ENCODE measurements at places on chromosomes 12 and 14.

GRCh38 chr12:7060353-7060954 lies at the start of gene C1S:
Gene C1S (plus strand): TSS chr12:7060718. CDS start chr12:7061913, 1,195 bp downstream.
- no peak for DNase-seq

- DNase-seq: no peak
Observed at GRCh38 chr14:80212023-80212397, 706 bp upstream of the DIO2 start.

DNA sequence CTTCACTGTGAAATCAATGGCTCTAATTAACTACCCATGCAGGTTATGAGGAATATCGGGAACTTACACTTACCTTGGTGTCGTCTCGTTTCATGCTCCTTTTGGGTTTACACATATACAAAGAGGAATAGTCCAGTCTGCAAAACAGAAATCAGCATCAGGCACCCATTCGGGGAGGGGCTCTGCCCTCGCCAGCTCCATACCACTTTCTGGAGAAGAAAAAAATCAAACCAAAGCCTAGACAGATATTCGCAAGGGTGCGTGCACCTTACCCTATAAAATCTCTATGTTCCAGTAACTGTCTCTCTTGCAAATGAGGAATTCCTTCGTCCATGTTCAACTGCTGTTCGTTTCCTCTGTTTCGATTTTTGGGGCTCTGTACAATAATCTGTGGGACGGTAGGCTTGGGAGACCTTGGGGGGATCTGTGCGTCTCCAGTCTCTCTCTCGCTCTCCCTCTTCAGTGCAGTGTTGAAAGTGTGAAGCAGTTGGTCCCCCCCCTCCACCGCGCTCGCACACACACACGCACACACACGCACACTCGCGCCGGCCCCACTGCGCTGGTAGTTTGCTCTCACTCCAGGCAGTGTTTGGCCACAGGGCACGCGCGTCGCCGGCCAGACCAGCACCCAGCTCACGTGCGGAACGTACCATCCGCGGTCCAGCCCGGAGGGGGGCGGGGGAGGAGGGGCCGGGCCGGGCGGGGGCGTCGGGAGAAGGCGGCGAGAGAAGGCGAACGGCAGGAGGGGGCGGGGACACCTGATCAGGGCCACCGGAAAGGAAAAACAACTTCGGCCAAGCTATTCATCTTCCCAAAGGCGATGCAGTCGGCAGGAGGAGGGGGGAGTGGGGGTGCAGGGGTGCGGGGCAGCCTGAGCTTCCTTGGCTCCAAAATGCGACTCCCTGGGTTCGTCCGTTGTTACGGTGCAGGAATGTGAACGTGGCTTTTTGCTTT lies at the start of gene BHLHE41:
BHLHE41 (minus strand) TSS at position 592 of the 954 bp plus-strand sequence; CDS start at position 334, 258 bp downstream.
- no peak for DNase-seq

DNA sequence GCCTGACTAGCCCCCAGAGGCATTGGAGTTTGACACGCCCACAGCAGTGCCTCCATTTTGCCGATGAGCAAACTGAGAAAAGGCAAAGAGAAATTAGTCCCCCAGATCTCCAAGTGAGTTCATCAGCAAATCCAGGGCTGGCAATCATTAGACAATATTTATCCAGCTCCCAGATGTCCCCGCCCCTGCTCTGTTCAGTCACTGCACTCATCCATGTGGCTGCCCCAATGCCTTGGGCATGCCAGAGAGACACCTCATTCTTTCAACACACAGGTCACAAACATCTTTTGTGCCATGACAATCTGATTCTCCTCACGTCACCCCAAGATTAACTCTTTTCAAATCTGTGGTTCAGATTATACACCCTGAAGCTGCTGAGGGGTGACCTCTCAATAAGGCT lies 43.5 kb downstream of the DPF3 start:
- DNase-seq: no peak

- DNase-seq: no peak
Observed at GRCh38 chr12:32476446-32476845, 77.1 kb downstream of the FGD4 start.

- no peak for DNase-seq
Observed at GRCh38 chr14:103293465-103293864, 40.6 kb upstream of the EIF5 start.

DNA sequence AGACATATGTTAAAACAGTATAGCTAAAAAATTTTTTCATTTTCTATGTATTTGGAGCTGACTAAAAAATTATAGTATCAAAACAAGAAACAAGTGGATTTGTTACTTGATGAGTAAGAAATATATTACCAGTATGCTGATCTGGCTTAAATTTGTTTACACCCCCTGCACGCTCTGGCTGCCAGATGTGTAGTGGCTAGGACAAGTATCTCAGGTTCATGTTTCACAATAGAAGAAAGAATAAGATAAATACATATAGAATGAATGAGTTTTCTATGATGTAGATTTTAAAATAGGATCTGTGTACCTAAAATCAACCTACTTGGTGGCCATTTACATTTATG lies 13.1 kb downstream of the NAA30 start:
- DNase-seq: no peak

- DNase-seq: no peak
Observed at GRCh38 chr12:64983771-64984278, 137.3 kb downstream of the WIF1 start.

- DNase-seq: no peak
Observed at GRCh38 chr12:34126239-34126641, 103.9 kb downstream of the ALG10 start.

- no peak for DNase-seq
Observed at GRCh38 chr12:49126852-49127763, 4.1 kb downstream of the TUBA1B start.

- no peak for DNase-seq
Observed at GRCh38 chr12:75935539-75936242, 95.9 kb downstream of the PHLDA1 start.
